Skin of body (tissue), 3 donors: ENCODE measurements at places on chromosomes 6 and 20. TPM values are rescaled to one million over a fixed set of nuclear protein-coding genes. Genes with fewer than 3 reads are reported as not detected.

GRCh38 chr6:55277646-55278045, 49.6 kb upstream of the GFRAL start:
- no peak for DNase-seq

DNA sequence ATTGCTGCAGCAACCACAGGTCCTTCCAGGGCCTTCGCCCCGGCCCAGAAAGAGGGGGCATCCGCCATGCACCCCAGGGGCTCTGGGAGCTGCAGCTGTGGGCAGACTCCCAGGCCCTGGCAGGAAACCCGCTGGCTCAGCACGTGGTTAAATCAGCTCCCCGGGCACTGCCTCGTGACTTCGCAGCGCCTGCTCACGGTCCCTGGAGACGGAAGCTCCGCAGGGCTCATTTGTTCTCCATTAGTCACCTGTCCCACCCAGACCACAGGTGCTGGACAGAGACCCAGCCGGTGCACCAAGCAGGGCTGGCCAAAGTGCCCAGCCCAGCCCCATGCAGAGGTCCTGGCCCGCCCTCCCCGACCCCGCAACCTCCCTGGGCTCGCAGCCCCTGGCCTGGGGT, 14.7 kb downstream of the KCNQ2 start:
- no peak for DNase-seq

GRCh38 chr20:61308477-61308774, 56.4 kb downstream of the CDH4 start:
- no peak for DNase-seq

- no peak for DNase-seq
These were observed 144.4 kb downstream of the UBE3D start for GRCh38 chr6:82921258-82921657.

DNA sequence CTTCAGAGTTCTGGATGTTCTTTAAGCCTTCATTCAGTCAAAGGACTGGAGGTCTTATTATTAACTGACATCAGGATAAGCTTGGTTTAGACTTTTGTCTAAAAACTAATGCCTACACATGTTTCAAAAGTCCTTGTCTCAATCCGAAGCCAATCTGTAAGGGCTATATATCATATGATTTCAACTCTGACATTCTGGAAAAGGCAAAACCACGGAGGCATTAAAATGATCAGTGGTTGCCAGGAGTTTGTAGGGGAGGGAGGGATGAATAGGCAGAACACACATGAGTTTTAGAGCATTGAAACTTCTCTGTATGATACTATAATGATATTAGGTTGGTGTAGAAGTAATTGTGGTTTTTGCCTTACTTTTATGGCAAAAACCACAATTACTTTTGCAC, 1285.8 kb upstream of the CITED2 start:
- DNase-seq, result no peak

DNA sequence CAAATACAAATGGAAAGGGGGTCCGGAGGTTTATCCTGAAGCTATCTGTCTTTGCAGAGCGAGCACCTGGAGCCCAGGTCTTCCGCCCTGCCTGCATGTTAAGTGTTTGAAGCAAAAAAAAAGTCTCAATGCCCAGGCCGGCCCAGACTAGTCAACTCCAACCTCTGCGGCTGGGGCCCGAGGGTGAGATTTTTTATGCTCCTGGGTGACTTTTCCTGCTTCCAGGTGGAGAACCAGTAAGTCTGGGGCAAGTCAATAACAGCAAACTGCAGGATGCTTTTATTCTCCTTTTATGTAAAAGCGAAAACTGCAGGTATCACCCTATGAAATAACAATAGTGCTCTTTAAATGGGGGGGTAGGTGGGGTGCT, 2.0 kb upstream of the ZBP1 start:
- no peak for DNase-seq

DNA sequence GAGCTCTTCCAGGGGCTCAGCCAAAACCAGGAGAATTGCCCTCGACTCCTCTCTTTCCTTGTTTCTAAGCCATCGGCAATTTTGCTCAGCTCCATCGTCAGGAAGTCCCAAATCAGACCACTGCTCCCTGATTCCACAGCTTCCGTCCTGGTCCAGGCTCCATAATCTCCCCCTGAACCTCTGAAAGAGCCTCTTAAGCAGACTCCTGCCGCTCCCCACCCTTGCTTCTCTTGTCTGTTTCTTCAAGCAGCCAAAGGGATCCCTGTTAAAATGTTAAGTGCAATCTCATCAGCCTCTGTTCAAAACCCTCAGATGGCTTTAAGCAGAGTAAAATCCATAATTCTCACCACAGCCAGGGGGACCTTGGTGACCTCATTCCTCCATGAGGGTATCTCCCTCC, 244.7 kb upstream of the SPTLC3 start:
- no peak for DNase-seq

DNA sequence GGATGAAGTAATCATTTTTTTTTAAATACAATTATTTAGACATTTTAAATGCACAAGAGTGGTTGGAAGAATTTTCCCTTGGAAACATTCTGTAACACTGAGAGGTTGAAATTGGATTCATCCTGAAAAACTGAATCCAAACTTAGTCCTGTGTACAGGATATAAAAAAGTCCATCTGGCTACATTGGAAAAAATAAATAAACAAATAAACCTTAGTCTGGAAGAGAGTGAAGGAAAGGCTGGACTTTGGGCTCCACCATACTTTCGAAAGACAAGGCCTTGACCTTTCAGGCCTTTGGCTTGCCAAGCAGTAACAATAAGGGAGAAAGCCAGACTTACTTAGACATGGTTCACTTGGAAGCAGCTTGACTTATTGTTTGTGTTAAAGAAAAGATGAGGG, 664.3 kb downstream of the TENT5A start:
- DNase-seq, result no peak

- no peak for DNase-seq
These were observed 99.9 kb upstream of the PMEPA1 start for GRCh38 chr20:57809661-57810172.

DNA sequence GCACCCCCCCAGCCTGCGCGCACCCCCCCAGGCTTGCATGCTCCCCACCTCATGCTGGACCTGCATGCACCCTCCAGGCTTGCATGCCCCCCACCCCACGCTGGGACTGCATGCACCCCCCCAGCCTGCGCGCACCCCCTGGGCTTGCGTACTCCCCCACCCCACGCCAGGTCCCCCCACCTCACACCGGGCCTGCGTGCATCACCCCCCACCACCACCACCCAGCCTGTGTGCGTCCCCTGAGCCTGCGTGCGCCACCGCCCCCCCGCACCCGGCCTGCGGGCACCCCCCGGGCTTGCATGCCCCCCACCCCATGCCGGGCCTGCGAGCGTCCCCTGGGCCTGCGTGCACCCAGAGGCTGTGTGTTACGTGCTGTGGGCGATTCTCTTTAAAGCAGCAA, 61.0 kb upstream of the SLCO4A1 start:
- no peak for DNase-seq

- no peak for DNase-seq
These were observed 165.8 kb upstream of the CITED2 start for GRCh38 chr6:139540276-139540675.

CPNE1 gene
- total RNA-seq, result 81.2 TPM

OOEP gene
- not detected for total RNA-seq
